ENCODE measurements at places on chromosomes 3 and 15. TPM values are rescaled to one million over a fixed set of nuclear protein-coding genes. Genes with fewer than 3 reads are reported as not detected.

The IL5RA gene
- 0.12 TPM for total RNA-seq

DNA sequence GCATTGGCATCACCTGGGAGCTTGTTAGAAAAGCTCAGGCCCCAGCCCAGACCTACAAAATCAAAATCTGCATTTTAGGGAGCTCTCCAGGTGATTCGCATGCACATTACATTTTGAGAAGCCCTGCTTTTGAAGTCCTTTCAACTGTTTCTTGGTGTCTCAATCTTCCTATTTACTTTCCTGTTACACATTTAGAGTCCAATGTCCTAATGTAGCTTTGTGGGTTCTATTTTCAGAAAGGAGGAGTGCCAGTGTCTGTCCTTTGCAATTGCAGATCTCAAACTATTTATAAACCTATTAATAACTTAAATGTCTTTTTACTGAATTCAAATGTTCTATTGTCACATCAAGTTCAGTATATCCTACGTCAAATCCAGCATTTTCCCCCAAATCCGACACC, 27.8 kb upstream of the MYRIP start:
- DNase-seq: no peak

GRCh38 chr3:127482216-127483004, 108.1 kb downstream of the TPRA1 start:
- DNase-seq: no peak

GRCh38 chr3:130341882-130342281, 3.6 kb upstream of the COL6A5 start:
- DNase-seq: no peak

- DNase-seq: no peak
Observed at GRCh38 chr3:143548861-143549497, 299.3 kb downstream of the SLC9A9 start.

DNA sequence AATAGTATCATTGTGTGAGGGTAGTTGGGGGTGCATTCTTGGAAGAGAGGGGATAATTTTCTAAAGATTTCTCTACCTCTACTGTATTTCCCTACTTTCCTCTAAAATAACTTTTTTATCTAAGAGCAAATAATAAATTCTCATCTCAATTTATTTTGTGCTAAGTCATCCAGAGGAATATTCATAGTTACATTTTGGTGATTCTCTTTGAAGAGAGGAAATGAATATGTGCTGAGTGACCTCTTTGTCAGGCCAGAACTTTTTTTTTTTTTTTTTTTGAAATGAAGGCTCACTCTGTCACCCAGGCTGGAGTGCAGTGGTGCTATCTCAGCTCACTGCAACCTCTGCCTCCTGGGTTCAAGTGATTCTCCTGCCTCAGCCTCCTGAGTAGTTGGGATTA, 15.1 kb upstream of the CCDC80 start:
- no peak for DNase-seq

The TRIM71 gene
- total RNA-seq: not detected

The FBXO40 gene
- total RNA-seq: not detected

The PARP15 gene
- total RNA-seq: 78.0 TPM

The GORASP1 gene
- total RNA-seq: 58.4 TPM

DNA sequence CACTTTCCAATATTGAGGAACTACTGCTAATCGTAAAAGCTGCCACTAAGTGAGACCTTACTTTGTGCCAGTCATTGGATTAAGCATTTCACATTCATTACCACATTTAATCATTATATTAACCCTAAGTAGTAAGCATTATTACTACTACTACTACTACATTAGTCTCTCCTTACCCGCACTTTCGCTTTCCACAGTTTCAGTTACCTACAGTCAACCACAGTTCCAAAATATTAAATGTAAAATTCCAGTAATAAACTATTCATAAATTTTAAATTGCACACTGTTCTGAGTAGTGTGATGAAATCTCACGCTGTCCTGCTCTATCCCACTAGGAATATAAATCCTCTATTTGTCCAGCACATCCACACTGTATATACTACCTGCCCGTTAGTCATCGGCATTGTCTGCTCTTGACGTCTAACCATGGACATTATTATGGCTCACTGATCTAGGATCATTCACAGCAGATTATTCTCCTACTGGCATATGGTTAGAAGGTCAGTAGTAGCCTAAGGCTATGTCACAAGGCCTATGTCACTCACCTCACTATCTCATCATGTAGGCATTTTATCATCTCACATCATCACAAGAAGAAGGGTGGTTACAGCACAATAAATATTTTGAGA, 121.1 kb downstream of the GSK3B start:
- no peak for DNase-seq

The FYCO1 gene
- total RNA-seq: 42.5 TPM

The NMNAT3 gene
- 4.0 TPM for total RNA-seq

DNA sequence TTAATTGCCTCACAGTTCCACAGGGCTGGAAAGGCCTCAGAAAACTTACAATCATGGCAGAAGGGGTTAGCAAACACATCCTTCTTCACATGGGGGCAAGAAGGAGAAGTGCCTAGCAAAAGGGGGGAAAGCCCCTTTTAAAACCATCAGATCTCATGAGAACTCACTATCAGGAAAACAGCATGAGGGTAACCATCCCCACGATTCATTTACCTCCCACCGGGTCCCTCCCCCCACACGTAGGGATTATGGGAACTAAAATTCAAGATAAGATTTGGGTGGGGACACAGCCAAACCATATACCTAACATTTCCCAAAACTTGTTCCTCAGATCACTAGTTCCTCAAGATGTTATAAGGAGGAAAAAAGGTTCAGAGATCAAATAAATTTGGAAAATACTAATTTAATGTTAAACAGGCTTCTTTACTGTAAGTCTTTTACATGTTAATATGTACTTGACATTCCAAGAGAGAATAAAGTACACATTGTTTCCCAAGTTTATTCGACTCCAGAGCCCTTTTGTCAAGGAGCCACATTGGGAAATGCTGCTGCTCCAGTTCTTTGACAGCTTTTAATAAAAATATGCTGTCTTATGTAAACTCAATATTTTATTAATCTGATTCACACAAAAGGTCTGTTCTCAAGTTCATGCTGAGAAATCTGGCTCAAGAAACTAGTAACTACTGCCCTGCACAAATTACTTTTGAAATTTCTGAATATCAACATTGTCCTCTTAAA, 17.8 kb downstream of the HERC1 start:
- no peak for DNase-seq

The LHFPL4 gene
- total RNA-seq: not detected

GRCh38 chr3:181564222-181564621, 147.5 kb upstream of the SOX2 start:
- no peak for DNase-seq

The P2RY14 gene
- total RNA-seq: 0.94 TPM
